Tracheal epithelial cell (primary cell): ENCODE measurements at places on chromosomes 5 and 9. TPM values are rescaled to one million over a fixed set of nuclear protein-coding genes. Genes with fewer than 3 reads are reported as not detected.

CCL27 gene
- not detected in 2 replicates for total RNA-seq

C9 gene
- total RNA-seq: not detected in 2 replicates

CAMLG gene
- total RNA-seq: 26.0 and 30.5 TPM in 2 replicates

IL7R gene
- 1.4 TPM in 1 of 2 replicates, not detected in the other for total RNA-seq

SPINK4 gene
- total RNA-seq: not detected in 2 replicates

SHOC1 gene
- under 0.01 TPM in 1 of 2 replicates, not detected in the other for total RNA-seq
